ENCODE measurements at places on chromosomes 5 and 9.

- DNase-seq, result no peak
Observed at GRCh38 chr9:130866474-130866965, 30.1 kb downstream of the QRFP start.

- no peak for DNase-seq
Observed at GRCh38 chr5:172833686-172834414, at the start of gene ERGIC1. ERGIC1 (plus strand) TSS chr5:172834251; CDS start chr5:172834414, 163 bp downstream.

DNA sequence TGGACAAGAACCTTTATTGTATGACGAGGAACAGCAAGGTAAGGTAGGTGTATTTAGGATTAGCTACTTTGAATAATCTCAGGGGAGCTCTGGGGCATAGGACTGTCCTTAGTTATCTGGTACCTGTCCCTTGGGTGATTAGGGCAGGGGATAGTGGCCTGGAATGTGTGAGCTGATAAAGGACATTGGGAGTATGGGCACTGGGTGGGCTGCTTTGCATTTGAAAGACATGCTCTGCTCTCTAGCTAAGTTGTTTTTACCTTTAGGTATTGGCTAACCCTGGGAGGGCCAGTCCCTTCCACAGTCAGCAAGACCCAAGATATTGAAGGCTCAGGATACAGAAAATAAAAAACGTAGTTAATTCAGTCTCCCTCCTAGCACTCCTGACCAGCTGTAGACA lies 282.8 kb upstream of the C9orf72 start:
- DNase-seq, result no peak

DNA sequence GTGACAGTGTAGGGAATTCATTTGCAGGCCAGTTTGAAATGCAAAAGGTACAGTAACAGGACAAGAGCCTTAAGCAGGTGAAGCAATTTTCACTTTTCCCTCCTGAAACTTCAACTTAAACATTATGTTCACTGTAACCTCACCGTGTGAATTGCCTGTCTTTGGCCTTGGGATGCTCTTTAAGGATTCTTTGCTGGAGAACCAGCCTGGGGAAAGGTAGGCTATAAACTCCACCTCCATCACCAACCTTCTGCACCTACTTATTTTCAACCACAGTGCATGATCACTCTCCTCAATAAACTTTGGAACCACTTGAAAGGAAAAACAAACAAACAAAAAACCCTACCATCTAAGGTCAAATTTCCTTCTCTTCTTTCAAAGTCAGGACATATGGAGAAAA lies 300.5 kb downstream of the TLE1 start:
- DNase-seq, result no peak

Data from epithelial cell of proximal tubule (primary cell).